ENCODE measurements at places on chromosomes 2 and 18.

GRCh38 chr2:183057333-183057985 lies 19.2 kb upstream of the NCKAP1 start:
- no peak for DNase-seq

GRCh38 chr2:192311701-192312460 lies 117.1 kb upstream of the TMEFF2 start:
- no peak for DNase-seq

DNA sequence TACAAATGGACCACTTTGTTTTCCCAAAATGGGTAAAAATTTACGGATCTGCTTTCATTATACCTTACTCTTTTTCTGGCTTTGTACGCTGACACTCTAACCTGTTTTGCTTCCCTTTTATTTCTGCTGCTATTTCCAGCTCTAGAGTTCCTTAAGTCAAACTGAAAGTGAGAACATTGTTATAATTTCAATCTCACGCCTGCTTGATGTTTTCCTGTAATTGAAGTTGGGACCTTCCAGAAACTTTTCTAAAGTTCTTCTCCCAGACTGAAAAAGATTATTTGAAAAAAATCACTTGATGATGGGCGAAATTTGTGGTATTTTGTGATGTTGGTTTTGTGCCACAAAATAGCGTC lies 1.8 kb downstream of the GLS start:
- no peak for DNase-seq

GRCh38 chr2:190418727-190419126 lies 10.6 kb downstream of the MFSD6 start:
- no peak for DNase-seq

GRCh38 chr18:77201506-77201905 lies 48.1 kb upstream of the GALR1 start:
- DNase-seq = no peak

- DNase-seq = no peak
Measured at GRCh38 chr2:21422050-21422449, 298.3 kb downstream of the TDRD15 start.

DNA sequence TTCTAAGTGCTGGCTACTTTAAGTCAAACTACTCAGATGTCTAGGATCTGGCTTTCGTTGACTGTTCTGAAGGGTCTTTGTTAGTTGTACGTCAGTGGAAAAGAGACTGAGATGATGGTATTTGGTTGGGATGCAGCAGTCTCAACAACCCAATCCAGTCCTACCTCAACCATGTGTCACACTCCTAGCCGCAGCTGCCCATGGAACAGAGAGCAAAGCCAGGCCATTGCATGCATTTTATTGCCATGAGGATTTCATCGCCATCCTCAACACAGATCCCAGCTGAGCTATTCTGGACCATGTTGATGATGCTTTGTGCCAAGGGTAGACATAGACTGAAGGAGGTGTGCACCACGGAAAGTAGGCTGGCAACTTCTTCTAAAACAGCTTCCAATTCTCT lies 97.3 kb upstream of the STK39 start:
- no peak for DNase-seq

GRCh38 chr18:8696749-8697211 lies 8.6 kb upstream of the MTCL1 start:
- peak; percentile 55 for DNase-seq

DNA sequence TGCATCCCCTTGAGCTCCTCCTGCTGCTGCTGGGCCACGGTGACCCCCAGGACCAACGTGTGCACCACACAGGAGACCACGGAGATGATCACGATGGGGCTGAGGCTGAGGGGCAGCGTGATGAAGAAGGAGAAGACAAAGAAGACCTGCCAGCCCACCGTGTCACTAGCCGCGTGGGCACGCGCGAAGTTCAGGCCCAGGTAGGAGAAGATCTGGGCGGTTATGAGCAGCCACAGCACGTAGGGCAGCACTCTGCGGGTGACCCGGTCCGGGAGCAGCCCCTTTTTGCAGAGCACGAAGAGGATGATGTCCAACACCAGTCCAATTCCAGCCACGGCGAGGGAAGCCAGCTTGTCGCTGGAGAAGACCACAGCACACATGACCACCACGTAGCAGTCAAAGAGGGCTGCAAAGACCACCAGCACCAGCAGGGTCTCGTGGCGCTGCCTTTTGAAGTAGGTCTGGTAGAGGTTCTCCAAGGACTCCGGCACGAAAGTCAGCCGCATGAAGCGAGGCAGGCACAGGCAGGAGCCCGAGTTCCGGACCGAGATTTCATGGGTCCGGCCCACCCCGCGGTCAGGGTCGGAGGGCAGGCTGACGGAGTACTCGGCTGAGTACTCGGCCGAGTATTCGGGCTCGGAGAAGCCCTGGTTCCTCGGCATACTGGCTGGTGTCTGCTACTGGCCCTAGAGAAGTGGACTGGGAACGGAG lies 1.6 kb downstream of the ADCY3 start:
- no peak for DNase-seq

GRCh38 chr2:40030456-40030975 lies 251.5 kb upstream of the THUMPD2 start:
- DNase-seq = no peak

- DNase-seq = no peak
Measured at GRCh38 chr2:28628506-28628905, 123.1 kb upstream of the PPP1CB start.

DNA sequence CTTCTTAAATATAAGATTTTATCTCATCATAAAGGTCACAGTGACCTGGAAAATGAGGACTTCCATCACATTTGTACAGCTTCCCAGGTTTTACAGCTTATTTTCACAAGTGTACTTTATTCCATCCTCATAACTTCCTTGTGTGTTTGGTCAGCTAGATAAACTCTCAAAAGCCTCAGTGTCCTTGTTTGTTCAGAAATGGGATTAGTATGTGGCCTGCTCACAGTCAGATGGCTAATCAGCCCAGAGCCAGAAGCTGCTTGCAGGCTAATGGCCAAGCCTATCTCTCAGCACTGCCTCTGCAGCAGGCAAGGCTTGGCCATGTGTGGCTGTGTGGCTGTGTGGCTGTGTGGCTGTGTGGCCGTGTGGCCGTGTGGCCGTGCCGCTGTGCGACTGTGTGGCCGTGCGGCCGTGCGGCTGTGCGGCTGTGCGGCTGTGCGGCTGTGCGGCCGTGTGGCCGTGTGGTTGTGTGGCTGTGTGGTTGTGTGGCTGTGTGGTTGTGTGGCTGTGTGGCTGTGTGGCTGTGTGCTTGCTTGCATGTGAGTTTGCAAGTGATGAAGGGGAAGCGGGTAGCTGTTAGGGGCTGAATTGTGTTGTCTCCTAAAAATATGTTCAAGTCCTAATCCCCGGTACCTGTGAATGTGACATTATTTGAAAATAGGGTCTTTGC lies 233.0 kb upstream of the TNP1 start:
- no peak for DNase-seq

GRCh38 chr2:85706599-85707296 lies 12.6 kb downstream of the GNLY start:
- no peak for DNase-seq

DNA sequence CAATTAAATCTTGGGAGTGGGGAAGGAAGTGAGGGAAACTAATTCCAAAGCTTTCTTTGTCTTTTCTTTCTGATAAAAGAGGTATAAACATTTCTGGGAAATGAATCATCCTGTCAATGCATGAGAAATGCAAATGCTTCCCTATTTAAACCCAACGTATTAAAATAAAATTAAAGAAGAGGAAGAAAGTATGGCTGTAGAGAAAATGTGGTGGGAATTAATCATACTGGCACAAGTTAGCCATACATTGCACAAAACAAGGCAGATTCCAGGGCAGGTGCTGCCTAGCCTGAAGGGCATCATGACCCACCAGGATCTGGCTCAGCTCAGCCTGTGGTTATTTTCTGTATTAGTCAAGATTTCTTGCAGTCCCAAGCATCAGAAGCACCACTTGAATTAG lies 338.0 kb downstream of the NYAP2 start:
- DNase-seq = no peak

GRCh38 chr2:120441744-120442471 lies 96.0 kb downstream of the INHBB start:
- DNase-seq = no peak

DNA sequence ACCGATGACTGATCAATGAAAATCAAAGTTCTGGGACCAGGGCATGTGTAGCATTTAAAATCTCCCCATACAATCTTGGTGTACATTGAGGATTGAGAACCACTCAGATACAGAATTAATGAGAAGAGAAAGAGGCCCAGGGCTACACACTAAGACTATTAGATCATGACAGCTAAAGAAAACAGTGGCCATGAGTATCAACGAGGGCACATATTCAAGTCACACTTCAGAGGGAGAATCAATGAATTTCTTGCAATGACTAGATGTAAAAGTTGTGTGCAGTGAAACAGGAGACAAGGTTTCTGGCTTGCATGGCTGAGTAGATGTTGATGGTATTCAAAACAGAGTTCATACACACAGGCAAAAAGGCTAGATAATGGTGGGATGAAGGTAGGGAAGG lies 29.1 kb downstream of the METTL8 start:
- no peak for DNase-seq

DNA sequence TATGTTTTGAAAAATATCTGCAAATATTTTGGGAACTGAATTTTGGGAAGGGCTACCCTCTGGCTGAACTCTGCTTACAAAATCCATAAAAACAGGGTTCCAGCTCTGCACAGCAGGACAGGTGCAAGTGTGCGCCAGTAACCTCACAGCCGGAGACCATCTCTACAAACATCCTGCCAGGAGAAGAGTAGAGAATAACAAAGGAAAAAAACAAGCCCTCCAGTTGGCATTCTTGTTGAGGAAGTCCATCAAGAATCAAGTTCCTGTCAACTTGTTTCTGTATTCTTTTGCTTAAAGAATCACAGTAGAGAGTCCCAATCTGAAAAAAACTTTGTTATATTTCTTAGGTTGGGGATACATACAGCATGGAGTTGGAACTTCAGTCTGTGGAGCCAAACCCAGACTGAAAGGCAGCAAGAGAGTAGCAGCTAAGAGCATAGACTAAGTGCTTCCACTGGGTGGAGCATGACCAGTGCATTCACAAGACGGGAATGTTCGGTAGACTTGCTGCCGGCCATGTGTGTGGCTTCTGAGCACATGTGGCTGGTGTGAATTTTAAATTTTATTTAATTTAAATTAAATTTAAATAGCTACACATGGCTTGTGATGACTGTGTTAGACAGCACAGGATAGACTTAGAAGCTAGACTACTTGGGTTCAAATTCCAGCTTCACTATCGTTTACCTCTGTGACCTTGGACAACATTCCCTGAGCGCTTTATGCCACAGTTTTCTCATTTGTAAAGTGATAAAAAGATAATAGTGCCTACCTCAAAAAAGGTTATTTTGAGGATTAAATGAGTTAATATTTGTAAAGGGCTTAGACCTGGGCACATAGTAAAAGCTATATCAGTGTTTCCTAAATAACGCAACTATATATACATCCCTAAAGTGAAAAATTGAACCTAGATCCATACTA lies 41.9 kb downstream of the SPTBN1 start:
- DNase-seq = peak; percentile 45

DNA sequence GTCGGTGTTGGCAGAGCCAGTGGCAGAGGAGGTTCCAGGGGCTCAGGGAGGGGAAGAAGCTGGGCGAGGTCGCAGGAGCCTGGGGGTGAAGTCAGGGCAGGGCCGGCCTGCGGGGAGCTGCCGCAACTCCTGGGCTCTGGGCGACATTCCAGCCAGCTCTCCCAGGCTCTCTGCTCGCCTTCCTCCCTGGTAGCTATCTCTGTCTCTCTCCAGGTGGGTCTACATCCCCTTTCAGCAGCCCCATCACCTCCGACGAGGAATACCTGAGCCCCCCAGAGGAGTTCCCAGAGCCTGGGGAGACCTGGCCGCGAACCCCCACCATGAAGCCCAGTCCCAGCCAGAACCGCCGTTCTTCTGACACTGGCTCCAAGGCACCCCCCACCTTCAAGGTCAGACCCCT lies 27.0 kb downstream of the SPEG start:
- no peak for DNase-seq

GRCh38 chr18:28504066-28504465 lies 327.1 kb upstream of the CDH2 start:
- no peak for DNase-seq

GRCh38 chr2:551621-552020 lies 125.6 kb downstream of the TMEM18 start:
- no peak for DNase-seq

GRCh38 chr2:11290211-11290610 lies 54.2 kb downstream of the ROCK2 start:
- DNase-seq = no peak

- no peak for DNase-seq
Measured at GRCh38 chr2:135227386-135227785, 175.3 kb downstream of the RAB3GAP1 start.

GRCh38 chr2:46942891-46943626 lies 27.5 kb upstream of the MCFD2 start:
- DNase-seq = no peak

- peak; percentile 60 for DNase-seq
Measured at GRCh38 chr2:235779444-235779896, 285.6 kb downstream of the AGAP1 start.

DNA sequence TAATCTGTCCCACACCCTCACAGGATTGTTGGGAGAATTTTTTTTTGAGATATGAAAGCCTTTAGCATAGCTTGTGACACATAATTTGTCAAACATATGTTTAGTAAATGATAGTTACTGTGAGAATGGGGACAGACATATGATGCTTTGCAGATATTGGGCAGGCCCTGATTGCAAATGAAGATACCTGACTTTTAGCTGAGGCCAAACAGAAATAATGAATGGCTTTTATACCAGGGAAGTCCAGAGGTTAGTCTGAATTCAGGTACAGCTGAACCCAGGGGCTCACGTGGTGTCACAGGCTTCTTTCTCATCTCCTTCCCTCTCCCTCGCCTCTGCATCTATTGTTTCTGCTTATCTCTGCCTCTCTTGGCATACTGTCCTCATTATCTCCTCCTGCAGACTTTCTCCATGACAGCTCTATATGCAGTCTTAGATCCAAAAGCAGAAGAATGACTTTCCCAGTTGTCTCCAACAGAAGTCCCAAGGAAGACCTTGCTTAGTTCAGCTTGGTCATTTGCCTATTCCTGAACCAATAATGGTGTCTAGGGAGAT lies 4.9 kb upstream of the WNT10A start:
- DNase-seq = no peak

GRCh38 chr2:170930131-170930990 lies 1.3 kb downstream of the GORASP2 start:
- DNase-seq = peak; percentile 10

Measured in nucleus accumbens (tissue), 56 donors.